Kasumi-1 (cell line): ENCODE measurements at places on chromosomes 5 and 9.
A peak's percentile ranks its signal among the peaks of the same experiment; 100 is the strongest.

GRCh38 chr5:125422342-125422741 lies 675.9 kb upstream of the ZNF608 start:
- DNase-seq = no peak

- DNase-seq = peak; percentile 69
Measured at GRCh38 chr5:116371935-116372334, 202.7 kb downstream of the SEMA6A start.

DNA sequence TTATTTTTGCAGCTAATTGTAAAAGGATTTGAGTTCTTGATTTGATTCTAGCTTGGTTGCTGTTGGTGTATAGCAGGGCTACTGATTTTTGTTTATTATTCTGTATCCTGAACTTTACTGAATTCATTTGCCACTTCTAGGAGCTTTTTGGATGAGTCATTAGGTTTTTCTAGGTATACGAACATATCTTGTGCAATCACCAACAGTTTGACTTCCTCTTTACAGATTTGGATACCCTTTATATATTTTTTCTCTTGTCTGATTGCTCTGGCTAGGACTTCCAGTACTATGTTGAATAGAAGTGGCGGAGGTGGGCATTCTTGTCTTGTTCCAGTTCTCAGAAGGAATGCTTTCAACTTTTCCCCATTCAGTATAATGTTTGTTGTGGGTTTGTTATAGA lies 210.8 kb downstream of the FGF10 start:
- DNase-seq = peak; percentile 84

DNA sequence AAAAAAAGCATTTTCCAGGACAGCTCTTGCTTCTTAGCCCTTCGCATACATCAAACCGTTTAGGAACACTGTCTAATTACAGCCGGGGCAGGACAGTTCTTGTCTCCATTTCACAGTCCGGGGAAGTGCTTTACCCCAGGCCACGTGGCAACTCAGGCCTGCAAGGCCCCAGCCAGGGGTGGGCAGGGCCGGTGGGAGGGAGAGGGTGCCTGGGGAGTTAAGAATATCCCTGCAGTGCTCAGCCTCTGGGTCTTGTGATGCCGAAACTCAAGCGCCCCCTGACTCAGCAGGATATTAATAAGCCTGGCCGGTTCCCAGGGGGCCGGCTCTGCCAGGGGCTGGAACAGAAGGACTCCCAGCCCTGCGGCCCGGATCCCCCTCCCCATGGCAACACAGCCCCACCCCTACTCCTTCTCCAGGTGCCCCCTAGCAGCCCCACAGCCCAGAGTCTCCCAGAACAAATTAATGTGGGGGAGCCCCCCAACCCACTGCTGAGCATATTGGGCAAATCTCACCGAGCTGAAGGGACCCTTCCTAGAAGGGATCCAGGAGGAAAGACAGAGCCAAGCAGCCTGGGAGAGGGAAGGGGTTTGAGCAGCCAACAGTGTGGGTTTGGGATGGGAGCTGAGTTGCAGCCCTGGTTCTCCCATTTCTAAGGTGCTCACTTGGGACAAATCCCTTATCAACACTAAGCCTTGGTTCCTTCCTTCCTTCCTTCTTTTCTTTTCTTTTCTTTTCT lies 45.3 kb downstream of the PLPP7 start:
- no peak for DNase-seq

DNA sequence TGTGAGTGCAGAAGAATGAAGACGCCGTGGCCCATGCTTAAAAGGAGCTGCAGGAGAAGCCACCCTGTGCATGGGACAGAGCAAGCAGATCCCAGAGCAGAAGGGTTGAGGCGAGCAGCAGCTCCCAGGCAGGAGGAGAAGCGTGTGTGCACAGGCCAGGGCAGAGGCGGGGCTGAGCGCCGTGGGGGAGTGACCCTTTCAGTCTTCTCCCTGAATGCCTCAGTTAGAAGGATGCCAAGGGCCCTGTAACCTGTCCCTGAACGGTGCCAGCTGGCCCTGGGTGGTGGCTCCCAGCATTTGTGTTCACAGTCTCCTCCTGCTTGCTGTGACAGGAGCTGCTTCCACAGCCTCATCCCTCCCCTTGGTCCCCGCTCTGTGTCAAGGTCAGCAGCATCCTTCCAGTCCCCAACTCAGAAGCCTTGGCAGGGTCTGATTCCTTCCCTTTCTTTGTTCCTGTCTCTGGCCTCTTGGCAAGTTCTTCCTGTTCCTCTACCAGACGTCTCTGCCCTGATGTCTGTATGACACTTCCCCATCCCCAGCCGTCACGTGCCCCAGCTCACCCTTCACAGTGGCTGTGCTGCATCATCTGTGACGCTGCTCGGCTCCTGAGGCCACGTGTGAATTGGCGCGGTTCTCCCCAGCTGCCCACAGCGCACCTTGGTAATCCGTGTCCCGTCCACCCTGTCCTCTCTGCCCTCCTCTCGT lies 5.2 kb downstream of the EXOC3 start:
- DNase-seq = peak; percentile 94

DNA sequence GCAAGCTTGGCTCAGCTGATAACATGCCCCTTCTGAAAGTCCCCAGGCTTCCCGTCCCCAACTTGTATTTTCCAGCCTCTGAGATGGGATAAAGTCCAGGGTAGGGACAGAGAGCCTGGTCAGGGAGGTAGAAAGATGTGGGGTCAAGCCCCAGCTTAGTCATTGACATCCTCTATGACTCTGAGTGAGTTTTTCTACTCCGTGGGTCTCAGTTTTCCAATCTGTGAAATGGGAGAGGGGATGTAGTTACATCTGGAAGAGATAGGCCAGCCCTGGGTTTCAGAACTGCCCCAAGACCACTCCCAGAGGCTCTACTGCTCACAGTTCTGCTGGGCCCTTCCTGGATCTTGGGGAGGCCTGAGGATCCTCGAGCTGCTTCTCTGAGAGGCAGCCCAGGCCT lies 3.1 kb downstream of the GPRIN1 start:
- DNase-seq = no peak
